ENCODE measurements at places on chromosomes 1 and 21. TPM values are rescaled to one million over a fixed set of nuclear protein-coding genes. Genes with fewer than 3 reads are reported as not detected.

Gene GJC2
- polyA plus RNA-seq, result 1.7 TPM

Gene IGFN1
- not detected for polyA plus RNA-seq

Gene SPATA1
- polyA plus RNA-seq, result 0.17 TPM

Gene IQGAP3
- not detected for polyA plus RNA-seq

Gene SPRR2A
- polyA plus RNA-seq, result not detected

Gene SLAMF9
- not detected for polyA plus RNA-seq

Gene PCAT6
- polyA plus RNA-seq, result 1.5 TPM

Gene CR1L
- polyA plus RNA-seq, result not detected

Gene PLD5
- 0.92 TPM for polyA plus RNA-seq

Gene RNF186
- polyA plus RNA-seq, result not detected

Gene PTPRC
- polyA plus RNA-seq, result not detected

Gene ZNF697
- polyA plus RNA-seq, result 69.6 TPM

Gene FMOD
- polyA plus RNA-seq, result not detected

Gene CRYAA
- polyA plus RNA-seq, result not detected

Gene TMEM61
- not detected for polyA plus RNA-seq

Gene ARHGEF16
- polyA plus RNA-seq, result 0.96 TPM

Gene GBP6
- polyA plus RNA-seq, result not detected

Gene C1orf122
- polyA plus RNA-seq, result 143 TPM

Gene SOD1
- 449 TPM for polyA plus RNA-seq

Gene NBPF4
- not detected for polyA plus RNA-seq

Gene ELAVL4
- polyA plus RNA-seq, result 81.0 TPM

Gene NUCKS1
- polyA plus RNA-seq, result 134 TPM

Gene PLEKHN1
- 0.28 TPM for polyA plus RNA-seq

Gene TMPRSS3
- polyA plus RNA-seq, result not detected

Gene LRRC53
- not detected for polyA plus RNA-seq

Gene MSH4
- 0.43 TPM for polyA plus RNA-seq

Gene TNFRSF18
- polyA plus RNA-seq, result not detected

Gene PRDM2
- 10.7 TPM for polyA plus RNA-seq

Gene AJAP1
- polyA plus RNA-seq, result 11.0 TPM

Gene HPCA
- not detected for polyA plus RNA-seq

Gene TINAGL1
- polyA plus RNA-seq, result 1.0 TPM

Gene CLDN17
- not detected for polyA plus RNA-seq
